ENCODE measurements at places on chromosomes 2 and 18.
A peak's percentile ranks its signal among the peaks of the same experiment; 100 is the strongest.

- no peak for DNase-seq
Measured at GRCh38 chr18:37854396-37854795, 288.8 kb upstream of the CELF4 start.

- no peak for DNase-seq
Measured at GRCh38 chr2:101518578-101519492, 43.9 kb upstream of the RFX8 start.

GRCh38 chr2:154133823-154134222 lies 262.1 kb downstream of the GALNT13 start:
- DNase-seq = no peak

GRCh38 chr2:146634230-146635097 lies 1210.4 kb upstream of the ACVR2A start:
- no peak for DNase-seq

- DNase-seq = no peak
Measured at GRCh38 chr2:184769686-184770085, 171.4 kb downstream of the ZNF804A start.

GRCh38 chr18:12657684-12658425 lies at the start of gene SPIRE1:
SPIRE1 (minus strand) TSS chr18:12658107; CDS start chr18:12657866, 241 bp downstream.
- DNase-seq = peak; percentile 34

GRCh38 chr2:213101692-213102460 lies 49.5 kb downstream of the IKZF2 start:
- DNase-seq = no peak

GRCh38 chr2:1046067-1046466 lies 95.4 kb downstream of the SNTG2 start:
- DNase-seq = no peak

DNA sequence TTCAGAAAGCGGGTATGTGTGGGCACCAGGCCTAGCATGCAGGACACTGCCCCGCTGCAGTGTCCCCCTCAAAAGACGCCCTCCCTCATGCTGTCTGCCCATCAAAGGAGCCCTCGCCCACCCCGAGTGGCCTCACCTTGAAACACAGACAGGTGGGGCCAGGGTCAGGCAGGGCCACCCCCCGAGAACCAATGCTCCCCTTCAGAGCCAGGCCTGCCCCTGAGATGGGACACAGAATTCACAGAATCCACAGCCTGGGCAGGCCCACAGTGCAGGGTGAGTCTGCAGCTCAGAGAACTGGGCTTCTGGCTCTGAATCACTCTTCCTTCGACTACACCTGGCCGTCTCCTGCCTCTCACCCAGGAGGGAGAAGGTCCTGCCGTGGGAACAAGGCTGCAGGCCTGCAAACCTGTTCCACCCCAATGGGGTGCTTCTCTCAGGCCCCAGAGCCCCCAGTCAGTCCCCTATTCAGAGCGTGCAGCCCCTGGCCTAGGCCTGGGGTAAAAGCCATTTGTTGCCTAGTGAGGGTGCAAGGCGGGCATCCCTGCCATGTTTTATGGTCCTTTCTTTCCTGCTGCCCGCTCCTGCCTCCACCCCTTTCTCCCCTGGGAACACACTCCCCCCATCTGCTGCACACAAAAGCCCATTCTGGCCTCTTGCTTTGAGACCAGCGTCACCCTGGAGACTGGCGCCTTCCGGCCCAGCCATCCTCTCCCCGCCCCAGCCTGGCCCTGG lies 11.3 kb upstream of the ARHGEF4 start:
- DNase-seq = no peak

DNA sequence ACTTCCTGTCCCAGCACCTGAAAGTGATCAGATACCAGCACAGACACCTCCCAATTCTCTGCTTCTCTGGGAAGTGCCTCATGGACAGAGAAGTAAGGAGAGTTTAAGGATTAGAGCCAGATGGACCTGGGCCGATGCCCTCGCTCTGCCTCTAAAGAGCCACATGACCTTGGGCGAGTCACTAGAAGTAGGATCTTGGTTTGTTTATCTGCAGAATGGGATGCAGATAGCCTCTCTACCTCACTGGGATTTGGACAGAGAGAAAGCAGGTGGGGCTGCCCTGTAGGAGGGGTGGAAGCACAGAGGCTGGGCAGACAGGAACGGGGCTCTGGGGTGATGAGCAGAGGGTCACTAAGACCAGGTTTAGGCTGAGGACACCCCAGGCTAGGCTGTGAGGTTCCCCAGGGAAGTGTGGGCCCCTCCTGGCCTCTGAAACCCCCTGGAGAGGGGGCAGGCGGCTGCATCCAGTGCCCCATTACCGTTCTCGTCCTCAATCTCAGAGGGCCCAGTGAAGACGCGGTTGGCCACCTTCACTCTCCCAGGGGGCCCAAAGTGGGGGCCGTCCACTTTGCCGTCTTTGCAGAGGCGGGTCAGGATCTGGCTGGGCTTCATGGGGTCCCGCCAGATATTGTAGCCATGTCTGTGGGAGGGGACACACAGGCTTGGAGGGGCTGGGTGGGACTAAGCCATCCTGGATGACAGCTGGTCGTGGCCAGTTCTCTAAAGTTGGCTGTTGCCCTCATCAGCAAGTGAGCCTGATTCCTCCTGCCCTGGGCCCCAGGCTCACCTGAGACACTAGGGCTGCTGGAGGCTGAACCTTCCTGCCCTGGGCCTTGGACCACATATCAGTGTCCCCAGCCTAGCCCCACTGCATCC lies 13.3 kb downstream of the OTOF start:
- DNase-seq = no peak

DNA sequence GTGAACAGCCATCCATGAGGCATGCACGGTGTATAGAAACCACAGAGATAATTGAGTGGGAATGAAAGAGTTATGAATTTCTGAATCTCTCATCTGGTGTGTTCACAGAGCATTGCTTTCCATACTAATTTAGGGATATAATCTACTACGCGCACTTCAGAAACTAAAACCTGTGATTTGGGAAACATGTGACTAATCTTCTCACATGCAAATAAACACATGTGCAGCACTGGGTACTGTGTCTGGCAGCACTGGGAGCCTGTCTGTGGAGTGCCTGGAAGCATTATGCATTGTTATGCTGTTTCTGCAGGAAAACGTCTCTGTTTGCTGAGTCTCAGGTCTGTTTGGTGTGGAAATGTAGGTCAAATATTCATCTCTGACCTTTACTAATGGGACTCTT lies 287.3 kb downstream of the CMPK2 start:
- no peak for DNase-seq

- no peak for DNase-seq
Measured at GRCh38 chr2:220858101-220858500, 714.0 kb downstream of the EPHA4 start.

DNA sequence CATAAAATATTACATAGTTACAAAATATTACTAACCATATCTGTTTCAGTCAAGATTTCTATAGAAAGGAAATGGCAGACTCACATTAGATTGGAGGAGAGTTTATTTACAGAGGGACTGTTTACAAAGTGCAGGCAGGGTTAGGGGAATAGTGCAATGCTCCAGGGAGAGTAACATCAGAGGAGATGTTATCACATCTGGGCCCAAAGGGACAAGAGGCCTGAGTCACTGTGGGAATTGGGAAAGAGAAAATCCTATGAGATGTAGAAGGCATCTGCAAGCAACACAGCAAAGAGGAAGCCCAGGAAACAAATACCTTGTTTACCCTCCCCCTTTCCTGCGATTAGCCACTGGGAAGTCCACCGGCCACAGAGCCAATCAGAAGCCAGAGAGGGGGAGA lies 227.3 kb upstream of the TANK start:
- DNase-seq = no peak

- no peak for DNase-seq
Measured at GRCh38 chr2:55371376-55371775, 48.3 kb downstream of the CCDC88A start.

DNA sequence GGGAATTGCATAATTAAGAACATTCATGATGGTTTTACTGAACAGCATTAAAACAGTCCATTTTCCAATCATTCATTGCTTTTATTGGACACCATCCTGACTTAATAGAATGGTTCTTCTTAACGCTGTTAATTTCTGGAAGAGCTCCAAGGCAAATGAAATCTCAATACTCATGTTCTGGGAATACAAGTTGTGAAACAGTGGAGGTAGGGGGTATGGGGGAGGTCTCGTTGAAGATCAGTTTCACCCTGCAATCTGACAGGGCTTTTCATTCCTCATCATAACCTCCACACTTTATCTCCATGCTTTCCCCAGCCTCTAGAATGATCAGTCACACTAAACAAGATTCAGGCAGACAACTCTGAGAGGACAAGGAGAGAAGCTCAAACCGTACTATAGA lies 113.6 kb downstream of the ETAA1 start:
- no peak for DNase-seq

- DNase-seq = no peak
Measured at GRCh38 chr2:155368934-155369333, 670.4 kb downstream of the KCNJ3 start.

GRCh38 chr2:101063352-101064124 lies 61.4 kb downstream of the RPL31 start:
- DNase-seq = no peak

GRCh38 chr2:130820279-130820861 lies 16.3 kb upstream of the ARHGEF4 start:
- DNase-seq = no peak

- DNase-seq = no peak
Measured at GRCh38 chr2:26738481-26738880, 25.6 kb upstream of the SLC35F6 start.

- DNase-seq = no peak
Measured at GRCh38 chr18:58223717-58224424, 179.8 kb downstream of the NEDD4L start.

GRCh38 chr18:8980918-8981317 lies 121.6 kb upstream of the NDUFV2 start:
- no peak for DNase-seq

GRCh38 chr18:47986620-47987387 lies 56.3 kb upstream of the SMAD2 start:
- DNase-seq = no peak

DNA sequence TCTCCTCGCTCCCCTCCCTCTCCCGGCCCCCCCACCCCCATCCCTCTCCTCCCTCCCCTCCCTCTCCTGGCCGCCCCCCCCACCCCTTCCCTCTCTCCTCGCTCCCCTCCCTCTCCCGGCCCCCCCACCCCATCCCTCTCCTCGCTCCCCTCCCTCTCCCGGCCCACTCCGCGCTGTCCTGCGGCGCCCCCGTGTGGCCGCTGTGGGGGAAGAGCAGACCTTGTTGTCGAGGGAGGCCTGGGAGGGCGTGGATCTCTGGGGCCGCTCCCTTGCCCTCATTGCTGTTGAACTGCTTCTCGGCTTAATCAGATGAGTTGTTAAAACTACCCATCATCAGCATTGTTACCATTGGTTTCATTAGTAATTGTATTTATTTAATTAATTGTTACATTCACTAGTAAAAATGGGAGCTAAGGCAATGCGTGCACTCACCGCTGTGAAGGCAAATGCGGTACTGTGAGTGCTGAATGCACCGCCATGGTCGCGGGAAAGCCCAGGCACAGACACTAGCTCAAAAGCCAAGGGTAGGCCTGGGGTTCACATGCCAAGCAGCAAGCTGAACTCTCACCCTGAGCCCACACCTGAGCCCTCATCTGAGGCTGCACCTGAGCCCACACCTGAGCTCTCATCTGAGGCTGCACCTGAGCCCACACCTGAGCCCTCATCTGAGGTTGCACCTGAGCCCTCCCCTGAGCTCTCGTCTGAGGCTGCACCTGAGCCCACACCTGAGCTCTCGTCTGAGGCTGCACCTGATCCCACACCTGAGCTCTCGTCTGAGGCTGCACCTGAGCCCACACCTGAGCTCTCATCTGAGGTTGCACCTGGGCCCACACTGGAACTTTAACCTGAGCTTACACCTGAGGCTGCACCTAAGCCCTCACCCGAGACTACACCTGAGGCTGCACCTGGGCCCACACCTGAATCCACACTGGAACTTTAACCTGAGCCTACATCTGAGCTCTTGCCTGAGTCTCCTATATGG lies 8.8 kb downstream of the RTP5 start:
- DNase-seq = no peak

DNA sequence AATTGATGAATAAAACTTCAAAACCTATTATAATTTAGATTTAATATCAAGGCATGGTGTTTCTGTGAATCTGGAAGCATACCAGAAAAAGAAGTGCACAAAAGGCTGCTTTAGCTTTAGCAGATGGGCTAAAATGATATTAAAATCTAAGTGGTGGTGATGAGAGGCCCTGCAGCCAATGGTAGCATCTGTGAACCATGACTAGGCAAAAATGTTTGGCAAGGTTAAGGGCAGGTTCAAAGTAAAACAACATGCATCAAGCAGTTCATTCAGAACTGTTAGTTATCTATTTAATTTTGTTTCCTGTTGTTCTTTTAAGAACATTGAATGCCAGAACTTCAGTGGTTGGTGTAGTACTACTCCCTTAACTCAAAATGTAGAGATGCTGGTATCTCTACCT lies 1736.9 kb upstream of the CELF4 start:
- DNase-seq = no peak

DNA sequence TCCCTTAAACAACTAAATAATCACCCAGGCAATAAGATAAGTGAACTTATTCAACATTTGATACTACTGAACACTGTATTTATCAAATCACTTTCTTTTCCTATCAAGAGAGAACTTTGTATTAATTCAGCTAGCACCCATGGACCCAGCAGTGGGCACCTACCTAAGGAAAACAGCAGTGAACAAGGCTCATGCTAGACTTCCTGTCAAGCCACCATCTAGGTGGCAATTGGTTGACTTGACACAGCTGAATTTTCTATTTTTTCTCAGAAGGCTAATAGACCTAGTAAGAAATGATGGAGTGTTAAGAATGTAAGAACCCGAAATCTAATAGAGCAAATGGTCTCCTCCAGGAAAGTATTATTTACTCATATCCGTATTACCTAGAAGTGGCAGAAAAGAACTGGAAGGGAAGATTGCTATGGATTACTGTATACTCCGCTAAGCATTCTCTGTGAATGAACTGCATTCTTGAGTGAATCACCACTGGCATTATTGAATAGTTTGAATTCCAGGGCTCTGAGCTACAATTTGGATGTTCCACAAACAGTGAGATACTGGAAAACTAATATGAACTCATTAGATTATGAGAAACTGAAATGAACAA lies 988.2 kb upstream of the CDH2 start:
- DNase-seq = no peak

DNA sequence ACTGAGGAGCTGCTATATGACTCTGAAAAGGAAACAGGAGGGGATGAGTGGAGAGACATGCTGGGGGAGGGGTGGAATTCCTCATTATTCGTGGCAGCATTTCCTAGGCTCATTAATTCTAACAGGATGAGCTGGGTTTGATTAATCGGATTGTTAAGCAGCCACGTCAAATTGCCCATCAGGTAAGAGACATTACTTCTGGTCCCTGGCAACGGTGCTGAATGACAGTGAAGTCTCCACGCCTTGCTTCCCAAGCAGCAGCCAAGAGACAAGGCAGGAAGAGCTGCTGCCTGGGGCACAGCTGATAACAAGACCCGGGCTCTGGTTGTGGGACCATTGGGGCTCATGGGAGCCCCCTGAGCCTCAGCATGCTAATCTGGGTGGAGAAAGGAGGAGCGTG lies 86.6 kb downstream of the MARCHF4 start:
- DNase-seq = no peak

GRCh38 chr18:25146512-25146910 lies 205.5 kb downstream of the ZNF521 start:
- no peak for DNase-seq

DNA sequence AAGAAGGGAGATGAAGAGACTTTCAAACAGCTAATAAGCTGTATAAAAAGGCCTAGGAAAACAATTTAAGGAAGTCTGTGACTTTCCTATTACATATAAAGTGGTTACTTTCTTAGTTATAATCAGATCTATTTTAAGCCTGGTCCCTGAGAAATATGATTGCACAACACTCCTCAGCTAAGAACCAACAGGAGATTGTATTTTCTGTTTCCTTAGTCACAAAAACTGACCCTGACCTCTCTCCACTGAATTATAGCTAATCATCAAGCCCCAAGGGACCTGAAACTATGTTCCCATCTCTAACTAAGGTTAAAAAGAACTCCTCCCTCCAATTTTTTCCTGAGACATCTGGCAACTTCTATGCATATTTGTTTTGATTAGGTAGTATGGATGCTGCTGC lies 106.9 kb downstream of the ROCK1 start:
- no peak for DNase-seq
